Thoracic aorta (tissue), 2 donors: ENCODE measurements at places on chromosomes 7 and 10. TPM values are rescaled to one million over a fixed set of nuclear protein-coding genes. Genes with fewer than 3 reads are reported as not detected.

DNA sequence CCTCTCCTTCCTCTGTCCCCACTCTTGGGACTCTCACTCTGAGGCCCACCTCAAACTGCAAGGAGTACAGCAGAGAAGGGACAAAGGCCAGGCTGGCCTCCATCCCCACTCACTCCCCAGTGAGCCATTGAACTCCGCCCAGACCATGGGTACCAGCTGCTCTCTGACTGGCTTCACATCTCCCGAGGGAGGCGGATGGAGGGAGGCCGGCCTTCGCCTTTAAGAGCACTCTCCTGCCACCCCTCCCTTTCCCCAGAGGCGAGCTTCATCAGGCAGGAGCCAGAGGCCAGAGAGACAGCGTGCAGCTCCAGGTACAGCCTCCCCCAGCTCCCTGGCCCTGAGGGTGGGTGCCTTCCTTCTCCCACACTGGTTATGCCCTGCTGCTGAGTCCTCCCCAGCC is 1.8 kb upstream of the LDB3 start:
- no peak for DNase-seq

GRCh38 chr7:121391686-121392085 is 4.4 kb downstream of the FAM3C start:
- DNase-seq, result no peak

Gene ECHDC3
- 12.2 TPM for total RNA-seq

- no peak for DNase-seq
These were observed 55.7 kb downstream of the NOD1 start for GRCh38 chr7:30422922-30423321.

DNA sequence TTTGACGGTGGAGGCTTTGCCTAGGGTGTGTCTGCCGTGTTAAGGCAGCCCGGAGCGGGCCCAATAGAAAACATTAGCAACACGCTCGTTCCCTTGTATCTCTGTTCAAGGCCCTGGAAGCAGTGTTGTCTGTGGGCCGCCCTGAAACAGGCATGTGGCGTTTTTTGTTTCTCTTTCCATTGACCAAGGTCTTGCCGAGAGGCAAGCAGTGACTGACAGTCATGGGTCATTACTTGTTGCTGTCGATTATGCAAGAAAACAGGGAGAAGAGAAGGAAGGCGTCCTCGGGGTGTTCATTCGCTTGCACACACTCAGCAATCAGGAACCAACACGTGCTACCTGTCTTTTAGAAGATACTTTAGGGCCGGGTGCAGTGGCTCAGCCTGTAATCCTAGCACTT is 92.5 kb downstream of the EZH2 start:
- no peak for DNase-seq

- no peak for DNase-seq
These were observed 30.8 kb downstream of the SLC37A3 start for GRCh38 chr7:140367528-140367927.

Gene MMRN2
- 55.0 TPM for total RNA-seq

GRCh38 chr10:24528946-24529345 is 194.7 kb downstream of the ARHGAP21 start:
- DNase-seq, result no peak

- no peak for DNase-seq
These were observed 98.0 kb upstream of the PIK3CG start for GRCh38 chr7:106767078-106767477.

Gene ABLIM1
- total RNA-seq, result 47.5 TPM

Gene TMEM130
- total RNA-seq, result 57.0 TPM

GRCh38 chr10:12941966-12942365 is 59.5 kb downstream of the CCDC3 start:
- DNase-seq, result no peak

GRCh38 chr7:55593515-55594318 is 21.4 kb upstream of the VOPP1 start:
- DNase-seq, result no peak

DNA sequence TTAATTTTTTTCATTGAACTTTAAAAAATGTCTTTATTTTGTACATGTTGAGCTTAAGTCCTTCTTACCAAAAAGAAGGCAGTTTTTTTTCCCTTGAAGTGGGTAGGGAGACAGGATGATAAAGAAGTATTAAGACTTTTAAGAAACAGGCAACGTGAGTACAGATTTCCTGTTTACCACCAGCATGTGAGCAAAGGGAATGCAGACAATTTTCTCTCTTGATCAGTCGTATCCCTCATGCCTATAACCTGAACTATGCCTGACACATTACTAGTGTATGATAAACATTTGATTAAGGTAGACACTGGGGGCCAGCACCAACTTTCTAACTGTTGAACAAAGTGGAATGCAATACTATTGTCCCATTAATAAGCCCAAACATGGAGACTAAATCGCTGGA is 8.8 kb upstream of the OR2A2 start:
- no peak for DNase-seq

GRCh38 chr10:53528974-53529373 is 756.4 kb upstream of the MBL2 start:
- no peak for DNase-seq

Gene OR2A1
- total RNA-seq, result not detected

Gene DNAAF5
- total RNA-seq, result 23.4 TPM

- DNase-seq, result no peak
These were observed 374.2 kb upstream of the SEMA3A start for GRCh38 chr7:84568781-84569180.

DNA sequence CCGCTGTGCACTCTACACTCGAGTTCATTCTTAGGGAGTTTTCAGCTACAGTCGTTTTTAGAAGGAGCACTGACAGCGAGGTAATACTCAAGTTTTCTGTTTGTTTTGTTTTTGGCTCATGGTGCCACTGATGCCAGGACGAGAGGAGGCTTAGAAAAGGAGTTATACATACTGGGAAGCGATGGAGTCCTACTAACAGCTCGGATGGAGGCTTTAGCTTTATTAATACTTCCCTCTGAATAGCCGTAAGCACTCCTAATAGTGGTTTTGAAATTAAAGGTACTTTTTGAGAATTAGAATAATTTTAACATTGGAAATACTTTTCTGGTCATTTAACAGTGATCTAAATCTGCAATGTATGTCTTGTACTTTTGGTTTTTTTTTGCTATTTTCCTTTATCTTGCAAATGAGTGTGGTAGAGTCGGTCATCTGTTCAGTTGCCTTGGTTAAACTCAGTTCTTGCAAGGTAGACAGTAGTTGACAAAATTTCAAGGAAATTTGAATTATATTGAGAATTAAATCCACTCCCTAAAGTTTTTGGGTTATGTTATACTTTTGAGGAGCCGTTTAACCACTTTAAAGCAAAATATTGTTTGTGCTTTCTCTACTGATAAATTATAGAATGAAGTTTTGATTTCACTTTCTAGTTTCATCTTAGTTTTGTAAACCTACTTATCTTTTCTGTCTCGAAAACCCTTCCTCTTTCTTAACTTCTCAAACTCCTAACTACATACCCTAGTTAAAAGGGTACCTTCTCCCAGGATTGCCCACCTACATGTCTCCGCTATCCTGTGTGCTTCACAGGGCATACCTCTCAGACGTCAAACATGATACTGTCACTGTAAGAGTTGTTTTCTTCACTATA is 1.5 kb downstream of the HBP1 start:
- no peak for DNase-seq

- no peak for DNase-seq
These were observed 363.1 kb downstream of the POM121L12 start for GRCh38 chr7:53398566-53398965.

DNA sequence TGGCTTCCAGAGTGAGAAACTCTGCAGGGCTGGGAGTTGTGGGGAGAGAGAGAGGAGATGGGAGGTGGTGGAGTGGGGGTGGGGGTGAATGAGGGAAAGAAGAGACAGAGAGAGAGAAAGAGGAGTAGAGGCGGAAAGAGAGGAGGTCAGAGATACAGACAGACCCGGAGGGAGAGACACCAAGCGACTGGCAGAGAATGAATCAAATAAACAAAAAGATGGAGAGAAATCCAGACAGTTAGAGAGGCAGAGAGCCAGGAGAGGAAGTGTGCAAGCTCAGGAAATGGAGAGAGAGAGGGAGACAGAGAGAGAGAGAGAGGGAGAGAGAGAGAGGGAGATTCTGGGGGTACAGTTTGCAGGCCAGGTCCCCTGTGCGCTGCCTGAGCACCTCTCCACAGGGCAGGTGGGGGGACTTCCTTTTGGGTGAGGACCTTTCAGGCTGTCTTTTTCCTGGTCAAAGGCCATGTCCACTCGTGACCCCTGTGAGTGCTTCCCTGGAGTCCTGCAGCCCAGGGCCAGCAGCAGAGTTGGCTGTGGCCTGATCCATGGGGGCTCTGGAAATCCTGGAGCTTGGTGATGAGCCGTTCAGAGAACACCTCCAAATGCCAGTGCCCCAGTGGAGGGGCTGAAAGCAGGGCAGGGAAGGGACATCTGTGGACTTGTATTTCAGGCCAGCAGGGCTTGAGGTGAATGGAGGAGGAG is 25.0 kb upstream of the PCBD1 start:
- no peak for DNase-seq

- no peak for DNase-seq
These were observed 23.2 kb downstream of the NT5C3A start for GRCh38 chr7:33039257-33039902.

GRCh38 chr7:135938086-135938485 is 39.1 kb downstream of the MTPN start:
- DNase-seq, result no peak

DNA sequence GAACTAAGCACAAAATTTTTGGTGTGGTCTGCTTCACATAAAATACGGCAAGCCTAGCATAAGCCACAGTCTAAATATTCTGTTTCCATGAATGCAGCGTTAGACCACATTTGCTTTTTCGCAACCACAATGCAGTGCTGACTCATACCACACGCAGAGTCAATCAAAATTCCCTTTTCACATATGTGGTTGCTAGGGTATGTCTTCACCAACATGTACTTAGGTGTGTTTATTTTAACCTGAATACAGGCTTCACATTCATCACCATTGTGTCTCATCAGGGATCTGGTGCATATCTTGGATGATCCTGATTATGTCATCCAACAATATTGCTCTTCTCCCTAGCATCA is 90.8 kb downstream of the CHN2 start:
- DNase-seq, result no peak

- DNase-seq, result no peak
These were observed 243.2 kb upstream of the TMEM229A start for GRCh38 chr7:124276005-124276622.

DNA sequence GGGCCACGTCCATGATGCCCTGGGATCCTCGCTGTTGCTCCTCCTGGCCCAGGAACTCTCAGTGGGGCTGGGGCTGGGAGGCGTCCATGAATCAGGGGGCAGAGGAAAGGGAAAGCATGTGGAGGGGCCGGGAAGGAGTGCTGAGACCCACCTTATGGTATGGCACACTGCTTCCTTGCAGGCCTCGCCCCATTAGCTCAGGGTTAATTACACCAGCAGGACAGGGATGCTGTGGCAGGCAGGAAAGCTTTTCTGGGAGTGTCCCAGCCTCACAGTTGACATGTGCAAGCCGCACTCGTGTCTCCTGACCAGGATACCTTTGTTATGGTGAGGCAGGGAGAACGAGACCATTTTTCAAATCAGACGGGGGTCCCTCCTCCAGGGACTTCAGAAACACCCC is 109.7 kb upstream of the PCBD1 start:
- no peak for DNase-seq

Gene ZPBP
- total RNA-seq, result not detected

Gene CARD11
- 4.4 TPM for total RNA-seq

Gene DNAJB6
- total RNA-seq, result 116 TPM
